ENCODE measurements at places on chromosomes 6 and 20. TPM values are rescaled to one million over a fixed set of nuclear protein-coding genes. Genes with fewer than 3 reads are reported as not detected.

GRCh38 chr20:50478162-50478990, 31.8 kb upstream of the PTPN1 start:
- no peak for DNase-seq

- no peak for DNase-seq
Observed at GRCh38 chr6:168310945-168311344, 8.6 kb downstream of the DACT2 start.

GRCh38 chr6:155171109-155171746, 92.6 kb upstream of the CLDN20 start:
- DNase-seq = no peak

DNA sequence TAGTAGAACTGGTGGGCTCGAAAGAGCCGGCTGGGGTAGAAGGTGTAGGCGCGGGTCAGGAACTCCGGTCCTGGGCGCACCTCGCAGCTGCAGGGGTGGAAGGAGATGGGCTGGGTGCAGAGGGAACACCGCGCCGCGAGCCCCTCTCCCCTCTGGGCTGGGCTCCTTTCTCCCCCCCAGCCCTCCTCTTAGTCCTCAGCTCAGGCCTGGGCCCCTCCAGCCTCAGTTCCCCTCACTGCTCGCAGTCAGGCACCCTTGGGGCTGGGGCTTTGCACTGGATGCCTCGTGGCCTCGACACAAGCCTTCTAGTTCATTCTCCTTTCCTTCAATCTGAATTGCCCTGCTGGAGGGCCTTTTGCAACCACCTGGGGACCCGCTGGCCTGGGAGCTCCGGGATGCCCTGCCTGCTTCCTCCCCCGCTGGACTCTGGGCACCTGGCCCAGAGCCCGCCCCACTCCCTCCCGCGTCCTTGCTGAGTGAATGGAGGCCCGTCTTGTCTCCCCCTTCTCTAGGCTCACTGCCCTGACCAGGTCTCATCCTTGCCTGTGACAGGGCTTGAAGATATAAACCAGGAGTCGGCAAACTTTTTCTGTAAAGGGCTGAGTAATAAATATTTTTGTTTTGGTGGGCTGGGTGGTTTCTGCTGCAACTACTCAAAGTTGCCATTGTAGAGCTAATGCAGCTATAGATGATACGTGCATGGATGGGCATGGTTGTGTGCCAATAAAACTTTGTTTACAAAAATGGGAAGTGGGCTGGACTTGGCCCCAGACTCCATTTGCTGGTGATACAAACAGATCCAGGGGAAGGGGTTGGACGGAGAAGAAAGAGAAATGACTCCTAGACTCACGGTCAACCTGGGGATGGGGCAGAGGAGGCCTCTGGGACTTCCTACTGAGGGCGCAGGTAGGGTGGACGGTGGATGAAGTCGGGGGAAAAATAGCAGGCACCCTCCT, 47.3 kb downstream of the APCDD1L start:
- DNase-seq = no peak

DNA sequence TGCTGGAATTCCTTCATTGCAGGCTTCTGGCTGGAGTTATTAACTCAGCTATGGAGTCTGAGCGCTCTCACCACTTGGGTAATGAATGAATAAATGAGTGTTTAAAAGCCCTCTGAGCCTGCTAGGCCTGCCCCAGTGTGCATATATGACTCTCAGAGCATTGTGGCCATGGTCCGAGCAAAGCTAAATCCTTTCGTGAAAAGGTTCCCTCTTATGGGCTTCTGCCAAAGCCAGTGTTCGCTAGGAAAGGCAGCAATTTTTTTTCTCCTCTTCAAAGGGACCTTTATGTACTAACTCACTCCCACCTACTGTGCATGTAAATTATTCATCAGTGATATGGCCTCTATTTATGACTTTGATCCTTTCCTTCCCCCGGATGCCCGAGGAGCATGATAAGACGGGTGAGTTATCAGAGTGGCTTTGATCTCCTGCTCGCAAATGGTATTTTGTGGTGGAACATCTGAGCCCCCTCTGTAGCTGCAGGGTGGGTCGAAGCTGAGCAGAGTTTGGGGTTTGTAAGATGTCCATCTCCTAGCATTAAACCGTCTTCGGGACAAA, 88.6 kb downstream of the LINC00237 start:
- DNase-seq = no peak

DNA sequence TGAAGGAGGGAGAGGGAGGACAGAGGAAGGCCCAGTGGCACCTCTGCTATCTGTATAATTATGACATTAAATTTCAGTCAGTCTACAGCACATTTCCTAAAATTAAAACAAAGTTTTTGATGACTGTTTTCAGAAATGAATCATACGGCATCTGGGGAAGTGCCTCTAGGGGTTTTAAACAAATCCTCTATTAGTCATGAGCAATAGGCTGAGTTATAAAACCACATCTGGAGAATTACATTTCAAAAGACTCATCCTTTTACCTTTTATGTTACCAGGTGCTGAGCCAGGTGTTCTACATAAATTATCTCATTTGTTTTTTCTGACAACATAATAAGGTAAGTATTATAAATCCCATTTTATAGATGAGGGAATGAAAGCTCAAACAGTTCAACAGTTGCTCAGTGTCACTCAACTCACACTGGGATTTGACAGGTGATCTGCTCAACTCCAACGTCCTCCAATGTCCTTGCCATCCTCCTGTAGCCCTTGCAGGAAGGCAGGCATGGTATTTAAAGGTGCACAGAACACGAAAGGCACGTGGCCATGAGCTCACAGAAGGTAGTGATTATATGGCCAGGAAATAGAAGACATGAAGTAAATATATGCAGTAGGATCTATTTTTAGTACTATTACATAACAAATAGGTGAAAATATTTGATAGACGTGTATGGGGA, 184.2 kb upstream of the MAN1A1 start:
- DNase-seq = no peak

Gene WFDC5
- polyA plus RNA-seq = not detected

Gene HCK
- 2.3 TPM for polyA plus RNA-seq
